ENCODE measurements at places on chromosomes 2 and 18.

- DNase-seq, result no peak
These were observed 337.9 kb upstream of the SALL3 start for GRCh38 chr18:78641689-78642231.

DNA sequence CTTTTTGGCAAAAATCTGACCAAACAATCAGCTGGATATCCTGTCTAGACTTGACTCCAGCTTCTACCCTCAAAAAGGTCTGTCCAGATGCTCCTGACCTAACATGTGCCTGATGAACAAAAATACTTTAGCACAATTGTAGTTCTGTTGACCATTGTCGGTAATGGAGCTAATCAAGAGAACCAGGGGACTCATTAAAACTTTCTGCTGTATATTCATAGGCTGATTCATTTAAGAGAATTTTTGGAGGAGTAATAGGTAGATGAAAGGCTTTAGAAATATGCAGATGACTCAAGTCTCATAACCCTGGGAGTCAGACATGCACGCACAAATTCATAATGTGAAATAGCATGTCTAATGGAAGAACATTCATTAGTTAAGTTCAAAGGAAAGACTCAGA, 514.2 kb downstream of the TXNL1 start:
- no peak for DNase-seq

DNA sequence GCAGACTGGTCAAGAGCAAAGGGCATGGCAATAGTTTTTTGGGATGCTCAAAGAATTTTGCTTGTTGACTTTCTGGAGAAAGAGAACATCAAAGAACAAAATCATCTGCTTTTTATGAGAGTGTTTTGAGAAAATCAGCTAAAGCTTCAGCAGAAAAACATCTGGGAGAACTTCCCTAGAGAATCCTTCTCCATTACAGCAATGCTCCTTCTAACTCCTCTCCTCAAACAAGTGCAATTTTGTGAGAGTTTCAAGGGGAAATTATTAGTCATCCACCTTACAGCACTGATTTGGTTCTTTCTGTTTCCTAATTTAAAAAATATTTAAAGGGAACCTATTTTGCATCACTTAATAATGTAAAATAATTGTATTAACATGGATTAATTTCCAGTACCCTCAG, 226.9 kb upstream of the NXPH2 start:
- no peak for DNase-seq

GRCh38 chr2:222490131-222490530, 65.8 kb downstream of the SGPP2 start:
- no peak for DNase-seq

DNA sequence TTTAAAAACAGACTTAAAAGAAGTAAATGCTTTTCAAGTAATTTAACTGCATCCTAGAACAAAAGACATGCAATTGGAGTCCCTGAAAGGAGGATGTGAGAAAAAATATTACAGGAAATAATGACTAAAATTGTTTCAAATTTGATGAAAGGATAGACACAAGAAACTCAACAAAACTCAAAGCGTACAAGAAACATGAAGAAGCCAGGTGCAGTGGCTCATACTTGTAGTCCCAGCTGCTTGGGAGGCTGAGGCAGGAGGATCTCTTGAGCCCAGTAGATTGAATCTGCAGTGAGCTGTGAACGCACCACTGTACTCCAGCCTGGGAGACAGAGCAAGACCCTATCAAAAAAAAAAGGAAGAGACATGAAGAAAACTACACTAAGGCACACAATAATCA, 118.1 kb upstream of the SLC39A10 start:
- DNase-seq, result no peak

DNA sequence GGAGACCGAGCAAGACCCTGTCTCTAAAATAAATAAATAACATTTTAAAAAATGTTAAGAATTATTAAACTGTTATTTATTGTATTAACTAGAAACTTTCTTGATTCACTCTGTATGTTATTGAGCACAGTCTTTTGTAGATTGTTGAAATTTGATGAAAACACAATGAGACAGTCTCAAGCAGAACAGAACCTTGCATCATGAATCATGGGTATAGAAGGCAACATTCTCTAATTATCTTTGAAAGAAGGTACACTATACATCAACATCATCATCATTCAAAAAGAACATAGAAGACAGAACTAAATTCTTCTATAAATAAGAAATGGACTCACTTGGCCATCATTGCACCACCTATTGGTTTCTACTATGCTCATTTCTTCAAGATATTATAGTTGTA, 67.7 kb downstream of the SLC8A1 start:
- DNase-seq, result no peak

DNA sequence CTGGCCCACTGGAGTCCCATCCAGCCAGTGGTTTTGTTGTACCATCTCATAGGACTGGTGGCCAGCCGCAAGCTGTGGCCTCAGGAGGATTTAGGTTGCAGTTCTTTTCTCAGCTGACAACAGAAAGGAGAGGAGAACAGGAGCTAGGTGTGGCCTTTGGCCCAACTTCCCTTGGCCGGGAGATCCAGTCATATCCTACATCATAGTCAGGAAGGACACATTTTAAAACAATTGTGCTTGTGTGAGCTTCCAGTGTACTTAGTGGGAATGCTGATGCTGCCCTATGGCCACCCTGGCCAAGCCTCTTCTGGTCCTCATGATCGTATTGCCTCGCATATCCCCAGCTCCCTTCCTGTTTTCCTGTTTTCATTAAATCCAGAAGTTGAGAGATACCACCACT, 98.1 kb downstream of the WDSUB1 start:
- no peak for DNase-seq

GRCh38 chr2:219280651-219281050, 1.5 kb downstream of the DNAJB2 start:
- no peak for DNase-seq

GRCh38 chr2:9771101-9771449, 72.2 kb upstream of the TAF1B start:
- no peak for DNase-seq

DNA sequence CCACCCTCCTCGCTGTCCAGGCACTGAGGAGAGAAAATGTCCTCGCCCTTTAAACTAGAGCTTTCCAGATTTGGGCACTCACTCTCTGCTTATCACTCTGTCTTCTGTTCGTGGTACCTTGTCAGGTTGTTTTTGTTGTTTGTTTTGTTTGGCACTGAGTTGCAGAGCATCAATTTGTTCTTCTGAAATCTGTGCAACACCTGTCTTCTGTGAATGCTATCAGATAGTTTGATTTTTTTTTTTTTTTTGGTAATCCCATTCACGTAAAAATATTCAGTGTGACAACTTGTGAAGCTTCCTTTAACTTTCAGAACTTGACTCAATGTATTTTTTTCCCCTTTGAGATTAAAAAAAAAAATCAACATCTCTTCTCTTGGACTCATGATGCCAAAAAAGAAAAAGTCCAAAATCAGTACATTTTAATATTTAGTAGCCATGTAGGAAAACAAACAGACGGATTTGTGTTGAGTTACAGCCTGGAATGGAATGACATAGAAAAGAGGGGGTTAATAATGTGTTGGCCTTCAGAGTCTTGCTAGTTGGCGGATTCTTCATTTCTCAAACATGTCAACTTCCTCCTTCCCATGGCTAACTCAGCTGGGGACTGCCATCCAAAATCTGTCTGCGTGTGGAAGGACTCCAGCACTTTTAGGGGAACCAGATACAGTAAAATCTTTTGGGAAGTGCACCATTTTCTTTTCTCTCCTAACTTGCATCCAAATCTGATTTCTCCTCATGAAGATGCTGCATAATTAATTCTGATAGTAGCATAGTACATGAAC, 1.6 kb downstream of the TMEM178A start:
- no peak for DNase-seq

DNA sequence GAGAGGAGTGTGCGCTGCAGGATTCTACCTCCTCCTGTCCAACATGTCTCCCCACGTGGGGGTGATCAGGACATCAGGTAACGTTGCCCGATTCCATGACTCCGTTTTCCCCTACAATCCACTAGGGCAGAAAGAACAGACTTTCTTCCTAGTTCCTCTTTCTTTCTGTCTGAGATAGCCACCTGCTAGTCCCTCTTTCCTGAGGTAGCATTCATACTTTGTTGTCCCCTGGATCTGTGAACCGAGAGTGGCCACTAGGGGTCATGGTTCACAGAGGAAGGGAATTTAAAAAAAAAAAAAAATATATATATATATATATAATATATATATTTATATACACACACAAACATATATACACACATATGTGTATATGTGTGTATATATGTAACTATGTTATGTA, 210.0 kb upstream of the ZNF521 start:
- DNase-seq, result no peak

GRCh38 chr2:74690571-74690970, 36.5 kb downstream of the SEMA4F start:
- DNase-seq, result peak; percentile 66

- DNase-seq, result peak; percentile 21
These were observed 175.1 kb downstream of the NCK2 start for GRCh38 chr2:105919826-105920225.

DNA sequence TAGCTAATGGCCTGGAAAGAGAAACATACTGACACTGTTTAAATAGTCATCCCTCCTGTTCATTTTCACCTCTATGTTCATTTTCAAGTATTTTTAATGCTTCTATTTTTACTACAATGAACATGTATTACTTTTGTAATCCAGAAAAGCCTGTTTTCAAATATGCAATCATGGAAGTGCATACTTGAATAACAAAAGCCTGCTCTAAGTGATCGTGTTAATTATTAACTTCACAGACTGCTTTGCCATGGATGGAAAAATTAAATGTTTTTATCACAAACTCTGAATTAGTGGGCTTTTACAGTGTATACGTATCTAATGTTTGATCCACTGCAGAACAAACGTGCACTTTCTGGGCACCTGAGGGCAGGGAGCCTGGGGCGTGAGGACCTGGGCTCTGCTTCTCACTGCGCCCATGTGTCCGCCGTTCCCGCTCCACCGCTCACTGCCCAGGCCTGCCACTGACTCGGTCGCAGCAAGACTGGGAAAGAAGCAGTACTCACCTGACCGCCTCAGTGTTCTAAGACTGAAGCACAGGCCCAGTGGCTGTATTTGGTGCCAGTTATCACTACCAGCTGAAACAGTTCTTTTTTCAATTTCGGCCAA, 80.6 kb downstream of the UXS1 start:
- DNase-seq, result no peak

- peak; percentile 64 for DNase-seq
These were observed 368.5 kb downstream of the LRRTM1 start for GRCh38 chr2:79935771-79936657.

DNA sequence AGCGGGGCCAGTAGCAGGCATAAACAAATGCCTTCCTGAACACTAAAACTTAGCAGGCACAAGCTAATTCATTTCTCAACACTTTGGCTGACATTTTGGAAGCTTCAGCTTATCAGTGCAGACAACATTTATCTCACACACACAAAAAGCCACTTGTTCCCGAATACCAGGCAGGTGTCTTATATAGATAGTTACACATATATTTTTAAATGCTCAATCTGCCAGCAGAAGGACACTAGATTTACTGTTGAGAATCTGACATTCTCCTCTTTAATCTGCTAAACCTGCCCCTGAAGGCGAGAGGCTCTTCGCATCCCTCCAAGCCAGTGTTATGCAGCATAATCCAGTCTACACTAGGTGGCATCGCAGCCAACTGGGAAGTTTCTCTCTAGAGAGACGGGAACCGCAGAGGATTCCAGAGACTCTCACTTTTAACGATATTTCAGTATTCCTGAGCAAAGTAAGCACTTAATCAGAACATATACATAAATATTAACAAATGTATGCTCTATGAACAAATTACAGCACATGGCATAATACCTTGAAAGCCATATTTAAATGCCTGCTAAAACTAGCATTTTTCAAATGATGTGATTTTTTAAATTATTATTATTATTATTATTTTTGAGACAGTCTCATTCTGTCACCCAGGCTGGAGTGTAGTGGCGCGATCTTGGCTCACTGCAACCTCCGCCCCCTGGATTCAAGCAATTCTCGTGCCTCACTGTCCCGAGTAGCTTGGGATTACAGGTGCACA, 90.2 kb upstream of the SCG2 start:
- DNase-seq, result peak; percentile 69

- no peak for DNase-seq
These were observed 58.7 kb upstream of the RFX8 start for GRCh38 chr2:101533561-101534148.

DNA sequence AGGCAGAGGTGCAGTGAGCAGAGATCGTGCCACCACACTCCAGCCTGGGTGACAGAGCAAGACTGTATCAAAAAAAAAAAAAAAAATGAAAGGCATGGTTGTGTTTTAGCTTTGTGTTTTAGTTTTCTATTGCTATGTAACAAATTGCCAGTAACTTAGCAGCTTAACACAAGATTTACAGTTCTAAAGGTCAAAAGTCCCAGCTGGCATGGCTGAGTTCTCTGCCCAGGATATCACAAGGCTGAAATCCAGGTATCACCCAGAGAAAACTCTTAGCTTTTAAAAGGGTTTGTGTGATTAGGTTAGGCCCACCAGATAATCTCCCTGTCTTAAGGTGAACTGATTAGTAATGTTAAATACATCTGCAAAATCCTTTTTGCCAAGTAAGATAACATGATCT, 107.7 kb upstream of the YPEL5 start:
- DNase-seq, result no peak

- no peak for DNase-seq
These were observed 55.8 kb upstream of the TTC27 start for GRCh38 chr2:32572030-32572429.

DNA sequence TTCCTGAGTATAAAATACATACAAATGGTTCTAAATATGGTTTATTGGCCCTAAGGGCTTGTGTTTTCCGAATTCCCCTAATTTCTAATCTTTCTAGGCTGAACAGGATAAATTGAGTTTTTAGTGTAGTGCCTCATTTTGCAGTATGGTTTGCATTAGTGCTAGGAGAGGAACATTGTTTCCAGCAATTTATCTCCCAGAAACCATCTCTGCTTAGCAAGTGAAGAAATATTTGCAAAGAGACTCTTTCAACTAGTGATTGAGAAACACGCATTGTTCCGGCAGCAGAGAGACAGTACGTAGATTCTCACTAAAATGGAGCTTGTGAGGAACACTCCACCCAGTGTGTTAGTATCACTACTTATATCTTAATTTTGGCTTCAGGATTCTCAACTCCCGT, 177.8 kb upstream of the EPAS1 start:
- no peak for DNase-seq

DNA sequence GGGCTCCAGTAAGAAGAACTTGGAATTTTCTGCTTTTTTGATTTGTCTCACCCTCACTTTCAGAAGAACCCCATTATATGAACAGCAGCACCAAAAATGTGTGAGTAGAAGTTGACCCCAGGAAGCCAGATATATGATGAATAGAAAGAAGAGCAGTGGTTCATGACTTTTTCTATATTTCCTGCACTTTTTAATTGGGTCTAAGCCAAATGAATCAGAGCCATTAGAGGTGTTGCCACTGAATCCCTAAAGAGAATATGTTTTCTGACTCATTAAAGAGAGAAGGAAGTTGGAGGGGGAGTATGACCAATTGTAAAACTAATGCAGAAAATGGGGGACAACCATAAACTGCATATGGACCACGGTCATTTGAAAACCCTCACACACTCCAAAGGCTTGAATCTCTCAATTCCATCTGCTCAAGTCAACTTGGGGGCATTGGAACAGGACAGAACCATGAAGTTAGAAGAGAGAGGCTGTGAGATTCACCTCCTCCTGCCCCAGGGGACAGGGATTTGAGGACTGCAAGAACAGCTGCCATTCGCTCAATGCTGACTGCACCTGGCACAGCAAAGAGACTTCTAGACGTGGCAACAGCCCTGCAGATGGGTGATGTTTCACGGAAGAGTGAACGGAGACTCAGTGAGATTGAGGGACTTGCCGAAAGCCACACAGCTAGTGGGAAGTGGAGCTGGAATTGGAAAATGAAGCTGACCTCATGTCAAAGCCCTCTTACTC, 3.0 kb downstream of the DAPL1 start:
- peak; percentile 50 for DNase-seq

GRCh38 chr2:144256996-144257707, 262.8 kb downstream of the ZEB2 start:
- no peak for DNase-seq
